Diencephalon (tissue), 1 donor: ENCODE measurements at places on chromosomes 5 and 9. TPM values are rescaled to one million over a fixed set of nuclear protein-coding genes. Genes with fewer than 3 reads are reported as not detected.

The VCAN gene
- 427 TPM for total RNA-seq

The MYO10 gene
- 33.4 TPM for total RNA-seq

The IFNA13 gene
- total RNA-seq = not detected

The PCDHB12 gene
- total RNA-seq = 15.5 TPM

The PALM2AKAP2 gene
- total RNA-seq = 16.8 TPM

The RUSC2 gene
- 56.3 TPM for total RNA-seq

The LHX6 gene
- total RNA-seq = 22.1 TPM

The CD74 gene
- total RNA-seq = 18.7 TPM

The MAP1B gene
- total RNA-seq = 781 TPM

The ERGIC1 gene
- total RNA-seq = 61.6 TPM

The DAPK1 gene
- 76.8 TPM for total RNA-seq

The WDR38 gene
- total RNA-seq = 2.1 TPM

The FIBCD1 gene
- 2.1 TPM for total RNA-seq

The INSYN2B gene
- total RNA-seq = 7.4 TPM

The MCTP1 gene
- 30.7 TPM for total RNA-seq

The RAD23B gene
- 107 TPM for total RNA-seq

The DRD1 gene
- total RNA-seq = 27.0 TPM

The CDKN2B gene
- 0.92 TPM for total RNA-seq

The CAMK4 gene
- 95.0 TPM for total RNA-seq

The TICAM2 gene
- 2.8 TPM for total RNA-seq

The IFNK gene
- not detected for total RNA-seq
